ENCODE measurements at places on chromosomes 13 and 19.
A peak's percentile ranks its signal among the peaks of the same experiment; 100 is the strongest.

DNA sequence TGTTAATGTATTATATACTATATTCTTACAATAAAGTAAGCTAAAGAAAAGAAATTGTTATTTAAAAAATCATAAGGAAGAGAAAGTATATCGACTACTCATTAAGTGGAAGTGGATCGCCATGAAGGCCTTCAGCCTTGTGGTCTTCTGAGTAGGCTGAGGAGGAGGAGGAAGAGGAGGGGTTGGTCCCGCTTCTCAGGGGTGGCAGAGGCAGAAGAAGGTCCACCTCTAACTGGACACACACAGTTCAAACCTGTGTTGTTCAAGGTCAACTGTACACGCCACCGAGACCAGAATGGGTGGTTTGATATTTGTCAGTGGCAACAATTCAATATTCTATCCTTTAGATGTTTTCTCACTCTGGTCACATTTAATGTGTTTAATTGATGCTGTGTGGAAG, 67.2 kb downstream of the ALOX5AP start:
- DNase-seq = no peak

- no peak for DNase-seq
Observed at GRCh38 chr19:33622505-33622808, 704 bp downstream of the CHST8 start.

GRCh38 chr19:24033963-24034342, 53.0 kb upstream of the ZNF254 start:
- peak; percentile 41 for DNase-seq

GRCh38 chr19:1457031-1457739, 7.3 kb downstream of the APC2 start:
- no peak for DNase-seq

DNA sequence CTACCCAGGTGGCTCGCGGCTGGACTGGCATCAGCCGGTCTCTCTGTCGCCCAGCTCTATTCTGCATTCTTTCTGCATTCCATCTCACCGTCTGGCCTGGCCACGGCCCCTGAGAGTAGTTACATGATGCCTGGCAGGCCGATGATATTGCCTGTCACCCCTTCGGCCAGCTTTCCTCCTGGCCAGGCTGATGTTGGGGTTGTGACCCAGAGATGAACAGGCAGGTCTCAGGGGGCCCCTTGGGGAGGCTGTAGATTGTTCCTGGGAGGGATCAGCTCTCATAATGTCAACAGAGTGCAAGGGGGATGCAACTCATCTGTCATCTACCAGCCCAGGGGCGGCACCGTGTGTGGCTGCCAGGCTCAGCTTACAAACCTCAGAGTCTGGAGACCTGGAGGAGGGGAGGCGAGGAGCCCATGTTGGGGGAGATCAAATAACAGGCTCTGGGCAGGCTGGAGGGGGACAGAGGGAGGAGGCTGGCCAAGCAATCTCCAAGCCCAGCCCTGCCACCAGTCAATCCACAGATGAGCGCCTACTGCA, 13.6 kb upstream of the FBXO17 start:
- DNase-seq = no peak

DNA sequence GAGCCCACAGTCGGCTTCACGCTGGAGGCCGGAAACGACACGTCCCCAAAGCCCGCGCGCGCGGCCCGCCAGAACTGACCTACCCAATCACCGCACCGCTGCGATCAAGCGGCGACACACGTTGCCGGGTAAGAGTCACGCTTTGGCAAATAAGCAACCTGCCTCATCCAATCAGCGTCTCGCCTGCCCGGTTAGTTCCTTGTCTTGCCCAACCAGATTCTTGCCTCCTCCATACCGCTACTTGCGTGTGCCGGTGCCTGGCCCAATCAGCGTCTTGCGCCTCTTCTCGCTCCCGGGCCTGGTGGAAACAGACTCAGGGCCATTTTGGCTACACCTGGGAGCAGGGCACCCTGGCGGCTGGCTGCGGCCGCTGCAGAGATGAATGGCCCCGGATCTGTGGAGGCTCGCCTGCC, 11.6 kb upstream of the ZNF544 start:
- no peak for DNase-seq

DNA sequence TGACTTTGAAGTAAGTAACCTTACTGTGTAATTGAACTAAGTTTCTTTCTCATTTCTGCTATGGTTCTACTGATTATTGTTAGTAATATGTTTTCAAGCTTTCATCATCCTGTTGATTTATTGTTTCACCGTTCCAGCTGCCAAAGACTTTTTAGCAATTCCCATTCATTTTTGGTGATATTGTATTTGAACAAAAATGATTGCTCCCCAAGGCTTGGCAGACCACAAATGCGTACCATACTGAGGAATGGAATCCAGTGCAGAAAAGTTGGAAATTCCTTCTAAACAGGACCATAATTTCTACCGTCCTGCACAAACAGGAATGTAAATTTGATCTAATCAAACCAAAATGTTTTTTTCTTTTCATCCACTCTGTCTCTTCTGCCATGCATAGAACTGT, 10.7 kb downstream of the EPSTI1 start:
- DNase-seq = no peak

DNA sequence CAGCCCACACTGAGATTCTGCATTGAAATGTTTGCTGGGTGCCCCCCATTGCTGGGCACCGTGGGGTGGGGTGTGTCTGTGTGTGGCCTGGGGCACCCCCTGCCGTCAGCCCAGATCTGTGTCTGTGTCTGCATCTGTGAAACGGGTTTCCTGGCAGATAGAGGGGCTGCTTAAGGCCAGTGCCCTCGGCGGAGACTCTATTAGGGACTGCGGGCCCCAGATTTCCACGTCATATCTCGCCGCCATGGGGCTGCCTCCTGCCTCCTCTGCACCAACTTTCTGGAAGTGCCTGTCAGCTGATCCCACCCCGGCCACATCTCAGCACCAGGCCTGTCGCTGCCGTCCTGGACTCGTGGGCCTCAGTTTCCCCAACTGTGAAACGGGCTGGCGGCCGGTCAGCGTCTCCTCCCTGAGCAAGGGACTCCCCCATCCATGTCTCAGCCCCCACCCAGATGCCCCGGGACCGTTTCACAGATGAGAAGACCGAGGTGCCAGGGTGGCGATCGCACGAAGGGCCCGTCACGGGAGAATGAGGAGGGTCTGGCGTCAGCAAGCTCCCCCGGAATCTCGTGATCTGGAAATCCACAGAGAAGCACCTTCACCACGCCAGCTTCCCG, 21.4 kb downstream of the ARID3A start:
- DNase-seq = no peak
